ENCODE measurements at places on chromosomes 1 and 21.

DNA sequence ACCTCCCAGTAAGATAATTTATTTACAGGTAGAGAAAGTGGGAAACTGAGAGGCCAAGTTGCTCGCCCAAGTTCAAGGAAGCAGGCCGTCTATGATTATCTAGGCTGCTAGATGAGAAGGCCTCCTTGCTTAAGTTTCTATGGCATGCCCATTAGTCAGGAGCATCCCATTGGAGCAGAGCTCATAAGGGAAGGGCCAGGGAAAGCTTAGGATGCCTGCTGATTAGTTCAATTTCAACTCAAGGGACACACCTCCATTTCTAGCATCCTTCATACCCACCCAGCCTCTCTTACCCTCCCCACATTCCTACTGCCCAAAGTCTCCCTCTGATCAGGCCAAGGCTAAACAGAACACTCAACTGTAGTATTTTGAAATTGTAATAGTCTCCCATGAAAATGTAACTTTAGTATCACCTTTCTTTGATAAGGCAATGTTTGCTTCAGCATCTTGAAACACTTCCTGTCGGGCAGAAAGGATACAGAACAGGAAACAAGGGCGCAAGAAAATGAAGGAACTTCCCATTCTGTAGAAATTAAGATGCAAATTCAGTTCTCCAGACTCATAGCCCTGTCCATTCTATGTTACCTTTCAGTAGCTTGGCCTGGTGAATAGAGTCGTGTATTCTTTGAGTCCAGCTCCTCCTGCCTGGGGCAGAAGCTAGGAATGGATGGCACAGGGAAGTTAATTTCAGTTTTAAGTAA, 46.3 kb upstream of the TARBP1 start:
- no peak for DNase-seq

DNA sequence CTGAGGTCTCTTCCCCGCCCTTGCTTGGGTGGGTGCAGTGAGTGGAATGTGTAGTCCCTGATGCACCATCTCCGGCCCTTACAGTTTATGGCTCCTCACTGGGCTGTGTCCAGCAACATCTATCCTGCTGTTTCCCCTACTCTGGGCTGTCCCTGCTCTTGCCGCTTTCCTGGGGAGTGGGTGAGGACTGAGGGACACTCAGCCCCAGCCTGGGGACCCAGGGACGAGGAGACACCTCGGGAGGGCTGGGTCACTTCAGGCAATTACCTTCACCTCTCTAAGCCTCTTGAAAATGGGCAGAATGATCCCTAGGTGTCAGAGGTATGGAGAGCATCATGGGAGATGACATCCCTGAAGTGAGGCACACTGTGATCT, 13.6 kb upstream of the LRP8 start:
- no peak for DNase-seq

DNA sequence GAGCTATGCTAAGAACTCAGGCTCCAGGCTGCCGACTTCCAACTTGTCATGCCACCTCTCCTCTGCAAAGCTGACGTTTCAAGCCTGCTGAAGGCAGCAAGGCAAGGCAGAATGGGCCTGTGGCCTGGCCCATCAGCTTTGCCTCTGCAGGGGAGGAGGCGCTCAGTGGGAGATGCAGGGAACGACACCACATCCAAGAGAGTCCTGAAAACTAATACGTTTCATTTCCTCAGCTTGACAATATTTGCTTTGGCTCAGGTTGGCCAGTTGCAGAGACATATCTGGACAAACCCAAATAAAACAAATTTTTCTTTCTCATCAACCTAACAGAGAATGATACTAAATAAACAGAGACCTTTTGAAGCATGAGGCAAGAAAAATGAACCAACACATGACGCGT, 35.3 kb downstream of the BEND5 start:
- DNase-seq = no peak

DNA sequence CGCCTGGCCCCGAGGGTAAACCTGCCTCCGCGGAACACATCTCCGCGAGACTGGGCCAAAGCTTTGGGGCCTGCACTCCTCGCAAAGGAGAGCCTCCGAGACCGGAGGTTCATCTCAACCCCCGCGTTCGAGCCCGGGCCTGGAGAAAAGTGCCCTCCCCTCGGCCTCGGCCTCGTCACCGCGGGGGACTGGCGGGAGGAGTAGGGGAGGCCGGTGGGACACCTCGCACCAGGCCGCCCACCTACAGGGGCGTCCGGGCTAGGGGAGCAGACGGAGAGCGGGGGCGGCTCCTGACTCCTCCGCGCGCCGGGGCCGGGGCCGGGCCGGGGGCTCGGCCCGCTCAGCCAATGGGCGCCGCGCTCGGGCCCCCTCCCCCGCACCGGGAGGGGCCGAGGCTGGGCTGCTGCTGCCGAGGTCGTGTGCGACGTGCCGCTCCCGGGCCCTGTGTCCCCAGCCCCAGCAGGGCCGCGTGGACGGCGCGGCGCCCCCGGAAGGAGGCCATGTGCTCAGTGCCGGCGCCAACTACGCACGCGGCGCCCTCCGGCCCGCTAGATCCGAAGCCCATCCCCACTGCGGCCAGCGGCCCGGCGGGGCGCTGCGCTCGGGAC, 684 bp downstream of the SLC2A1 start:
- peak; percentile 76 for DNase-seq

- no peak for DNase-seq
These were observed 20.4 kb upstream of the GPR88 start for GRCh38 chr1:100517515-100517914.

- DNase-seq = no peak
These were observed 21.7 kb downstream of the UBE4B start for GRCh38 chr1:10054465-10054864.

DNA sequence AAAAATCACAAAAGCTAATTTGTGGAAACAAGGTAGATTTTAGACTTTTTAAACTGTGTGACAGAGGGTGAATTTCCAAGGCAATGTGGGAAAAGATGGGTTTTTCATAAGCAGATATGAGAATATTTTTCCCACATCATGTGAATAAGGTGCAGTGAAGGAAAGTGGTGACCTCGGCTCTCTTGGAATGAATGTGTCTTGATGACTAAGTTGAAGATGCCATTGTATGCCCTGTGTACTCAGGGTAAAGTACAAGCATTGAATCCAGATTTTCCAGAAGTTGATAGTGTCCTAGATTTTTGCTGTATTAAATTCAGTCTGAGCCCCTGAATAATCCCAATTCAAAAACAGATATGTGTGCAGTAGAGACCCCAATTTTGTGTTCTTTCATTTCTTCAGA, 442.6 kb upstream of the ADGRL2 start:
- no peak for DNase-seq

DNA sequence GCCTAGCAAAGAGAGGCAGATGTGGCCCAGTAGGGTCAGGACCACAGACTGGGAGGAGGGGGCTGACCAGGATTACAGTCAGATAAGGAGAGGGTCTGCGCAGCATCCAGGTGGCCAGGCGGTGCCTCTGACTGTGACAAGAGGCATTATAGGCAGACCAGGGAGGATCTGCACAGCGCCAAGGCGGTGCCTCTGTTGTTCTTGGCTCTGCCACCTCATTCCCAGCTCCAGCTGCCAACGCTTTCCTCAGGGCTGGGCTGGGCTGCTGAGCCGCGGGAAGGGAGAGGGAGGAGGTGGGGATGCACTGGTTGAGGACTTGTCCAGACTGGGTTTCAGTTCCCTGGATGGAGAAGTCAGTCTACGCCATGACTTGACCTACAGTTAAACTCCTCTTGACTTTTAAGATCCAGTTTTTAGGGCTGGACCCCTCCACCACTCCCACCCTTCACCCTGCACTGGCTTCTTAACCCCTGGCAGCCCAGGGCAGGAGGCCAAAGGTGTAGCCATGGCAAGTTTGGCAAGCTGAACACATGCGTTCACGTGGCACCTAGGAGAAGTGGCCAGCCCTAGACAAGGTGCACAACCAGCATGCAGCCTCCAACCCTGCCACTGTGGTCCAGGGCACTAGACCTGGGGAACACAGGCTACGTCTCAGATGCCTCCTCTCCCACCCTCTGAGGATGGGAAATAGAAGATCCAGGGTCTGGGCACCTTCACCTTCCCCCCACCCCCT, 4.5 kb upstream of the CRABP2 start:
- DNase-seq = no peak

GRCh38 chr1:65027666-65028358, 61.5 kb upstream of the JAK1 start:
- no peak for DNase-seq

Measured in Calu3 (cell line).